ENCODE measurements at places on chromosomes 7 and 10. TPM values are rescaled to one million over a fixed set of nuclear protein-coding genes. Genes with fewer than 3 reads are reported as not detected.

- no peak for DNase-seq
Observed at GRCh38 chr10:10589540-10590303, 427.9 kb upstream of the CELF2 start.

GRCh38 chr7:81883801-81884393, 114.0 kb upstream of the HGF start:
- no peak for DNase-seq

DNA sequence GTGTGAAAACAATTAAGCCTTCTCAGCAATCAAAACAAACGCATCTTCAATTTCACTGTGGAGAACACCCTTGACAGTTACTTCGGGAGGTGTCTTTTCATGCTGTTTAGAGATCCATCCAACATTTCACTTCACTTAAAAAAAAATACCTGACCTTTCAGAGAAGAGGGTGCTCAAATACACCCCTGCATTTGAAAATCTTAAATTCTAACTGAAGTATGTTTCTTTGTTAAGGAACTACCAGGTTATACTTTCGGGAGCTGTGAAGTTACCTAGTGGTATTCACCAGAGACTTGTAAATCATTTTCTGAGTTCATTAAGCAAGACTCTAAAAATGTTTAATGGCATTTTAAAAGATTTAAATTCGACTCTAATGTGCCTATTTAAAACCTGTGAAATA, 38.8 kb downstream of the CNPY1 start:
- DNase-seq, result no peak

ACBD7 gene
- total RNA-seq, result 0.98 TPM

ZNF282 gene
- total RNA-seq, result 31.5 TPM

PFKP gene
- total RNA-seq, result 134 TPM

PTPRN2 gene
- 21.6 TPM for total RNA-seq

Measured in colonic mucosa (tissue), 4 donors.